ENCODE measurements at places on chromosomes 4 and X.

GRCh38 chr4:88730811-88731210 lies 33.2 kb upstream of the NAP1L5 start:
- DNase-seq = no peak

DNA sequence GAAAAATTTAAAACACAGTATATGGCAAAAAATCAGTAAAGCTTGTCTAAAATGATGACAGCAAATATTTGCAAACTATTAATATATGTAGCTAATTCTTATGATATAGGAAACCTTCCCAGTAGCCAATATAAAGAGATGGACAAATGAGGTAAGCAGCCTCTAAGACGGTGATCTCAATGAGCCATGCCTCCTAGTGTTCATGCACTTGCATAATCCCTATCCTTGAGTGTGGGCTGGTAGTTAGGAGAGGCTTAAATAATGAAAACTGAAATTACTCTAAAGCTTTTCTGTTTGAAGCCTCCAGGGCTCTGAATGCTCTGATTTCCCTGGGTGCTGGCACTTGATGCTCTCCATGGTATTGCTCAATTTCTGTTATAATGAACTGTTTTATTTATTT lies 24.6 kb upstream of the ARMCX4 start:
- peak; percentile 3 for DNase-seq

DNA sequence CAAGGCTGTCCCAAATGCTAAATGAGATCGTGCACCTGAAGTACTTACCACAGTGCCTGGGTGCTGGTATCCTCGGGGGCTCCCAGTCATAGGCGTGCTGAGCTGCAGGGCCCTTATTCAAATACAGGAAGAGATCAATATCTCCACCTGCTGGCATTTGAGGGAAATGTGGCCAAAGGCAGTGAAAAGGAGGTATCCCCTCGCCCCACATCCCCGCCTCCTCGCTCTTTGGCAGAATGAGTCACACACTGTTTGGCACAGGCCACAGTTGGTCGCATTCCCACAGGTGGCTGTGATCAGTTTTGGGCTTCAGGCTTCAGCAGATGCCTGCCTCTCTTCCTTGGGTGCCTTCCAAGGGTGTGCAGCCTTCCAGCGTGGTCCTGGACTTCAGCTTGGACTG lies 28.4 kb downstream of the ZNF185 start:
- DNase-seq = peak; percentile 62

GRCh38 chrX:108165383-108166111 lies 74.0 kb downstream of the ATG4A start:
- peak; percentile 72 for DNase-seq

GRCh38 chr4:26858035-26858918 lies 2.4 kb upstream of the STIM2 start:
- no peak for DNase-seq

GRCh38 chr4:141541851-141542250 lies 94.5 kb upstream of the IL15 start:
- peak; percentile 56 for DNase-seq

GRCh38 chr4:39505581-39505980 lies 21.7 kb downstream of the UGDH start:
- no peak for DNase-seq

DNA sequence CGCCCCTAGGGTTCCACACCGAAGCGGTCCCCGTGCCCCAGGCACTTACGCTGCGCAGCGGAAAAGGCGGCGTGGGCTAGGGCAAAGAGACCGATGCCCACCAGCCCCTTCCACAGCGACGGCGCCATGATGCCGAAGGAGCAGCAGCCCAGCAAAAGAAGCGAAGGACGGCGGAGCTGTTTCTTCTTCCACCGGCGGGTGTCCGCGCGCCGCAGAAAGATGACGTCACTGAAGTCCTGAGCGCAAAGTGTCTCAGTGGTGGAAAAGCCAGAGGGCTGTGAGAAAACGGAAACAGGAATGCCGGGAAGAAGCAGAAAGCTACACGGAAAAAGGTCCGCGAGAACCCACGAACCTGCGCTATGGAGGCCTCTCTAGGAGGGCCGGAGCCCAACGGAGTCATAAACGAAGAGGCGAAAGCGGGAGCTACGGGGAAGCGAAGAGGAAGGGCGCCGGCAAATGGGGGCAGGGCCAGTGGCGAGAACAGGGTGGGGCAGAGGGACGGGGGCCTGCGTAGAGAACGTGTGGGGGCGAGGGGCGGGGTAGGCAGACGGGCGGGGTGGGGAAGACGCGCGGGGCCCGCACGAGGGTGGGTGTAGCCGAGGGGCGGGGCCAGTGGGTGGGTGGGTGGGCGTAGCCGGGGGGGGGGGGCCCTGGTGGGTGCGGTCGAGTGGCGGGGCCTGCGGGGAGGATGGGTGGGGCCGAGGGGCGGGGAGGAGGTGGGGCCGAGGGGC lies at the start of gene MMGT1:
TSS of gene MMGT1 (minus strand) at position 441 of the 731 bp plus-strand sequence. CDS start at position 128, 313 bp downstream.
- DNase-seq = peak; percentile 84

DNA sequence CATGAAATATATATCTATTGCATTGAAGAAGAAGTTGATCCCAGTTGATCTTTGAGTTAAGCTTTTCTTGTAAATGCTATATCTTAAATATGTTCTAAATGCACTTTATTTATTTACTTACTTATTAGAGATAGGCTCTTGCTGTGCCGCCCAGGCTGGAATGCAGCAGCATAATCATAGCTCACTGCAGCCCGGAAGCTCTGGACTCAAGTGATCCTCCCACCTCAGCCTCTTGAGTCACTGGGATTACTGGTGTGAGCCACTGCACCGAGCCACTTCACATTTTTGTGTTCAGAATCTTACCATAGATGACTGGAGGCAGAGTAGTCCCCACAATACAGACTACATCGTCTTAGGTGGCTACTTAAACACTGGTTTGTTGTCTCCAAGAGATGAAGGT lies 324.3 kb upstream of the SLIT2 start:
- DNase-seq = peak; percentile 40

- no peak for DNase-seq
These were observed 170.6 kb downstream of the BANK1 start for GRCh38 chr4:101961144-101961543.

- peak; percentile 27 for DNase-seq
These were observed 271.7 kb downstream of the DCTD start for GRCh38 chr4:182645511-182645910.

- DNase-seq = peak; percentile 38
These were observed 329.5 kb downstream of the KCTD8 start for GRCh38 chr4:44118971-44119680.

GRCh38 chr4:21685911-21686310 lies 262.7 kb downstream of the KCNIP4 start:
- DNase-seq = no peak

- DNase-seq = peak; percentile 8
These were observed 131.8 kb downstream of the CLCN5 start for GRCh38 chrX:50054147-50054546.

DNA sequence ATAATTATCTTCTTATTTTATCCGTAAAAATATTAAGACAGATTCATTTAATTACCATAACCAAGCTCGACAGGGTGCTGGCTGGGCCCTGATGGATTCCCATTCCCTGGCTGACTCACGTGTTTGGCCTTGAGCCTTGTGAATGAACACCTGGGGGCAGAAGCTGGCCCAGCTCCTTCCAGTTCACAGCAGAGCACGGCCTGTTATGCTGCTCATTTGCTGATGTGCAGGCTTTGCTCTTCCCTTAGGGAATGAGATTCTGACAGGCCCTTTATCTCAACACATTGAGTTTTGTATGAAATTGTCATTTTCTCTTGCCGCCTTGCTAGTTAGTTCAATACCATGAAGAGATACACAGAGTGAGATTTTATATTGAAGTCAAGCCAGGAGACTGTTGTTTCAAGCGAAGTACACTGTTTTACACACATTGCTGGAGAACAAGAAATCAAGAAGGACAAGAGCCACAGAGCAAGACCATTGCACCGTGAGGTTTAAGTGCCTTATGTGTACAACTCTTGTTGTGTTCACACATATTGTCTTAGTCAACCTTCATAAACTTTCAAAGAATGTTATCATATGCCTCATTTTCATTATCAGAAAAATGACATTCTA lies 1583.3 kb downstream of the STIM2 start:
- no peak for DNase-seq

GRCh38 chrX:15170927-15171326 lies 99.0 kb downstream of the ASB9 start:
- DNase-seq = no peak

GRCh38 chr4:160235771-160236170 lies 1132.9 kb downstream of the RAPGEF2 start:
- no peak for DNase-seq

- no peak for DNase-seq
These were observed 750.5 kb downstream of the ADGRL3 start for GRCh38 chr4:61950625-61951024.

GRCh38 chrX:38861489-38861888 lies 60.2 kb downstream of the MID1IP1 start:
- peak; percentile 68 for DNase-seq

GRCh38 chr4:1616557-1616930 lies 67.6 kb downstream of the FAM53A start:
- no peak for DNase-seq

GRCh38 chr4:67603310-67604028 lies 44.9 kb downstream of the STAP1 start:
- no peak for DNase-seq
